Dermis lymphatic vessel endothelial cell (primary cell): ENCODE measurements at places on chromosomes 4 and X. TPM values are rescaled to one million over a fixed set of nuclear protein-coding genes. Genes with fewer than 3 reads are reported as not detected.

SFRP2 gene
- not detected in 2 replicates for total RNA-seq

GLUD2 gene
- 0.43 and 0.87 TPM in 2 replicates for total RNA-seq

SORCS2 gene
- total RNA-seq: 0.11 TPM in 1 of 2 replicates, not detected in the other

CFAP99 gene
- total RNA-seq: not detected in 2 replicates

MAGEC3 gene
- total RNA-seq: not detected in 2 replicates

CSN1S1 gene
- not detected in 2 replicates for total RNA-seq

RADX gene
- total RNA-seq: 0.09 and 0.22 TPM in 2 replicates

SH3BP2 gene
- total RNA-seq: 10.7 and 16.5 TPM in 2 replicates

PSAPL1 gene
- not detected in 2 replicates for total RNA-seq

FMR1 gene
- total RNA-seq: 28.8 and 38.2 TPM in 2 replicates

NLGN4X gene
- 0.22 and 2.0 TPM in 2 replicates for total RNA-seq

ANTXR2 gene
- 39.7 and 50.5 TPM in 2 replicates for total RNA-seq

CLDN2 gene
- not detected in 2 replicates for total RNA-seq

NAP1L2 gene
- total RNA-seq: 0.43 and 0.95 TPM in 2 replicates

UGT8 gene
- not detected in 2 replicates for total RNA-seq

PORCN gene
- 4.6 and 6.1 TPM in 2 replicates for total RNA-seq

FAM156B gene
- total RNA-seq: 4.6 and 5.7 TPM in 2 replicates

PPP1R2C gene
- total RNA-seq: not detected in 2 replicates

TCEAL6 gene
- not detected in 2 replicates for total RNA-seq

LPAR4 gene
- total RNA-seq: under 0.01 TPM in 1 of 2 replicates, not detected in the other

ZNF732 gene
- total RNA-seq: 0.22 and 0.60 TPM in 2 replicates

HAND2 gene
- total RNA-seq: not detected in 2 replicates

NAT8L gene
- under 0.01 TPM in 1 of 2 replicates, not detected in the other for total RNA-seq

MUC7 gene
- not detected in 2 replicates for total RNA-seq

SPACA5 gene
- not detected in 2 replicates for total RNA-seq

TMEM150C gene
- total RNA-seq: 8.3 and 11.2 TPM in 2 replicates

RAB33A gene
- total RNA-seq: 0.43 TPM in 2 replicates

TRMT44 gene
- 6.7 and 9.5 TPM in 2 replicates for total RNA-seq

CLTRN gene
- under 0.01 and 0.17 TPM in 2 replicates for total RNA-seq

IL2RG gene
- total RNA-seq: 0.34 TPM in 1 of 2 replicates, not detected in the other

AFAP1 gene
- 20.6 and 21.1 TPM in 2 replicates for total RNA-seq

PLK4 gene
- total RNA-seq: 3.6 and 3.8 TPM in 2 replicates

NLRP2B gene
- total RNA-seq: under 0.01 TPM in 2 replicates

EDA gene
- total RNA-seq: 0.43 and 1.5 TPM in 2 replicates

RTL9 gene
- under 0.01 TPM in 1 of 2 replicates, not detected in the other for total RNA-seq

SPANXB1 gene
- not detected in 2 replicates for total RNA-seq

CENPU gene
- 3.9 and 4.0 TPM in 2 replicates for total RNA-seq

FRAS1 gene
- total RNA-seq: 0.09 and 0.11 TPM in 2 replicates

IGSF1 gene
- total RNA-seq: under 0.01 TPM in 1 of 2 replicates, not detected in the other

EPGN gene
- total RNA-seq: 0.17 TPM in 1 of 2 replicates, not detected in the other

ANAPC4 gene
- 23.5 and 30.9 TPM in 2 replicates for total RNA-seq

SSR4 gene
- 133 and 187 TPM in 2 replicates for total RNA-seq

CCKAR gene
- not detected in 2 replicates for total RNA-seq

CFP gene
- 0.09 and 0.11 TPM in 2 replicates for total RNA-seq

TMPRSS11D gene
- under 0.01 TPM in 2 replicates for total RNA-seq

OCRL gene
- 12.0 and 13.8 TPM in 2 replicates for total RNA-seq

DOK7 gene
- total RNA-seq: 0.11 TPM in 1 of 2 replicates, not detected in the other

USP17L25 gene
- total RNA-seq: not detected in 2 replicates

SGCB gene
- 10.0 and 10.9 TPM in 2 replicates for total RNA-seq

HEPH gene
- 2.5 and 11.6 TPM in 2 replicates for total RNA-seq

CXCL11 gene
- total RNA-seq: not detected in 2 replicates

FAM3A gene
- total RNA-seq: 15.6 and 20.3 TPM in 2 replicates
